Right renal cortex interstitium (tissue), 3 donors: ENCODE measurements at places on chromosomes 4 and X.

DNA sequence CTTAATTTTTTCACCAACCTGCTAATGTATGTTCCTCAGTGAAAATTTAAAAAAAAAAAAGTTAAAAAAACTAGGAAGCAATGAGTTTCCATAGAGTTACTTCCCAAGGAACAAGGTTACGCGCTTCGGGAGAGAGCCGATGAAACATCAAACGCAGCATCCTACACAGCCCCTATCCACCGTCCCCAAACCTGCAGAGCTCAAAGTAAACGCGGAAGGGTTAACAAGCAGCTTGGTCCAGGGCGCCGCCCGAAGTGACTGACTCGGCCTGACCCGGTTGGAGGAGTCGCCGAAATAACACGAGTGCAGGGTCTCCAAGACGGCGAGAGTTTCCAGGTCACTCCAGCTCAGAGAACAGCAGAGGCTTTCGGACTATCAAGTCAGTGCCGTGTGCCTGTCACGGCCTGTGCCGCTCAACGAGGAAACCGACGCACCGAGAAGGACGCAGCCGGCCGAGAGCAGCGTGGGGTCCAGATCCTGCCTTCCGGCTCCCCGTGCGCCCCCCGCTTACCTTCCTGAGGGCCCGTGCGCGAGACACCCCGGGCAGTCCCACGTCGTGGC is 512 bp downstream of the NOP14 start:
- DNase-seq, result no peak

DNA sequence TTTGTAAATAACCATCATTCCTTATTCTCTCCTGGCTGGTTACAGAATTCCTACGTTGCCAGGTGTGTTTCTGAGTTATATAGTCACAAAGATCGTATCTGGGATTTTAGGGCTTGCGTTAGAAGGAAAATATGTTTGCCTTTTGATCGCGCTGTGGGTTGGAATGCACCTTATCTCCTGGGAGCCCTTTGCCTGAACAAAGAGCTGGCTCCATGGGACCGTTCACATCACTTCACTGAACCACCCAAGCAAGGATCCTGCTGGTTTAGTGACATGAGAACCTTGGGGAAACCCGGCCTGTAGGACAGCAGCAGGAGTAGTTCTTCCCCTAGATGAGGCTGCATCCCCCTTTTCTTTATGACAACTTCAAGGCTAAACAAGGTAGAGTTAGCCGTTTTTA is 51.6 kb downstream of the RS1 start:
- DNase-seq, result no peak

- no peak for DNase-seq
These were observed 49.0 kb upstream of the UGT8 start for GRCh38 chr4:114549638-114550037.

GRCh38 chr4:120869613-120870278 is 52.8 kb downstream of the PRDM5 start:
- DNase-seq, result no peak

DNA sequence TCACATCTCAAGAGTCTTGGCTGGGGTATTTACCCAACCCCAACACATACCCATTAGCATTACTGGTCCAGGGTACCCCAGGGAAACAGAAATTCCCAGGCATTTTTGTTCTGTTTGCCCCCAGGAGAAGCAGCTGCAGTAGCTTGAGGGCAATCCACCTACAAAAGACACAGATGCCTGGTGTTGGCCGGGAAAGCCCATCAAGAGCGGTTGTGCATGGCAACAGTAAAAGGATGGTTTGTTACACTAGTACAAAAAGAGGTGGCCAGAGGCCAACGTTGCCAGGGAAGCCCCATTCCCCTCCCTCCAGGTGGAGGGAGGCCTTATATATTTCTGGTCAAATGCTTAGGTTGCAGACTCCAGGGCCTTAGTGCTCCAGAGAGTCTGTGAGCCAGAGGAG is 637.8 kb downstream of the BCOR start:
- DNase-seq, result no peak

- no peak for DNase-seq
These were observed 116.9 kb downstream of the EFNB1 start for GRCh38 chrX:68945603-68946228.

DNA sequence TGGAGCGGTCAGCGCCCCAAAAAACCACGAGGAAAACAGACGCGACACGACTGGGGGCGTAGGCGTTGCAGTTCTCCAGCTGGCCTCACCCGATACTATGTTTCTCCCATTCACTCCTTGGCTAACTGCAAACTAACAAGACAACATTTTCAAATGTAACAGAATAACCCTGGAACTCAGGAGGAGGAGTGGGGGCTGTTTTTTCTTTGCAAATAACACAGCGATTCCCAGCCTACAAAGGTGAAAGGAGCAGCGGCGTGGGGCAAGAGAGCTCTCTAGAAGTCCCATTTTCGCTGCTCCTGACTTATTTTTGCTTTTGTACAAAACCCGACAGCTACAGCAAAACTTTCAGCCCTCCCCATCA is 1.6 kb downstream of the SOX3 start:
- no peak for DNase-seq
